Pulmonary artery endothelial cell (primary cell): ENCODE measurements at places on chromosomes 2 and 18.

GRCh38 chr2:148565272-148565894 lies 79.2 kb upstream of the EPC2 start:
- no peak for DNase-seq

DNA sequence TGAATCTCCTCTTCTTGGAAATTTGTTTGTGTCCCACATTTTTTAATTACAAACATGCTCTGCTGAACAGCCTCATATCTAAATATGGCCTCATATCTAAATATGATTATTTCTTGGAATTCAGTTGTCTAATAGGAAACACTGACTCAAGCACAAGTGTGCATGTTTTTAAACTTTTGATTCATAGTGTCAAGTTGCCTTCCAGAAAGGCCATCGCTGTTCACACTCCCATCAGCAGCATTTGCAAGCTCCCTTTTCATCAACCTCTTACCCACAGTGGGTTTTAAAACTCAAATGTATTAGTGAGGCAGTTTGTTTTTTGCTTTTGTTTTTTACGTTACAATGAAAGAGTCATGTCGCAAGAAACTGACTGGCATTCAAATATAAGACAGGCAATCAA lies 65.2 kb upstream of the SMAD2 start:
- no peak for DNase-seq

DNA sequence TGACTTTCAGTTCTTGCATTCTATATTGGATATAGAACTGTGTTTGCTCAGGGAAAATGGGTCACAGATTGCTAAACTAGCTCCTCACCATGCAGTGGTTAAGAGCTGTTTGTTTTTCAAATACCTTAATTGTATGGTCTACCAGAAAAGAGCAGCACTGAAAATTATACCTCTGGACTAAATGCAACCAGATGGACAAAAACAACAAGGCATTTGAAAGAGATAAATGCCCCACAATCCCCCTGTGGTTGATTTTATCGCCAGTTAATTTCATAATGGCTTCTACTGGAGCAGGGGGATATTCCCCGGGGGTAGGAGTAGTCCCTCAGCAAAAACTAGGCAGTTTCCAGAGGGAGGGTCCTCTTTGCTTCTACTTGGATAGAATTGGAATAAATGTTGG lies 267.9 kb upstream of the TNP1 start:
- no peak for DNase-seq

DNA sequence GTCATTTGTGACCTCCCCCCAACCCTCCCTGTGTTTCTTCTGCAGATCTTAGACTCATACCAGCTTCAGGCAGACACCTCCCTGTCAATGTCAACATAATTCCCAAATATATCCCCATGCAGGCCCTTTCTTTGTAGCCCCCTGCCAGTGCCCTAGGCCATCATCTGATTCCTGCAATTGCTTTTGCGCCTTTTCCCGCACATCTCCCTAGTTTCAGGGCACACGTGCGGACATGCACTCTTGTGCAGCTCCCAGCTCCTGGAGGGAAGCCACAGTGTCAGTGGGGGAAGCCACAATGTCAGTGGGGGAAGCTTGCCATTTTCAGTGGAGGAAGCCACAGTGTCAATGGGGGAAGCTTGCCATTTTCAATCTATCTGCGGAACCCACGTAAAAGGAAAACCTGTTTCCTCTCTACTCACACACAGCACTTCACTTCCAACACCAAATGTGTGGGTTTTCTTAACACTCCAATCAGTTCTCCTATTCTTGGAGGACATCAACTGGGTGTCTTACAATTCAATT lies 256.4 kb downstream of the ACKR3 start:
- no peak for DNase-seq

DNA sequence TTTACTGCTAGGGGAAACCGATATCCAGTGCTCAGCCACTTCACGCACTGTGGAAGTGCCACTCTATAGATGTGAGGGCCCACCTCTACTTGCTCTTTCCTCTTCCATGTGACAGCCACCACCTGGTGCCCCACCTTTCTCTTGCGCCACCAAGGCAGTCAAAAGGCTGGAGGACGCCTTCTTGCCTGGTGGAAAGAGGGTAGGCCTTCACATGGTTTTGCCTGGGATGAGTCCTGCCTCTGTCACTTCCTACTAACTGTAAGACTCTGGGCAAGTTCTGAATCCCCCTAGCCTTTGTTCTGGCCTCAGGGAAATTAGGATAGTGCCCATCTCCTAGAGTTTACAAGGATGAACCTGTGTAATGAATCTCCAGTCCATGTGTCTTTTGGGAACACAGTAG lies 66.1 kb upstream of the ODC1 start:
- no peak for DNase-seq
